Head of caudate nucleus (tissue), 42 donors: ENCODE measurements at places on chromosomes 5 and 9.

GRCh38 chr5:178356431-178356872 lies 123.8 kb upstream of the PHYKPL start:
- no peak for DNase-seq

- DNase-seq = no peak
These were observed 139.4 kb upstream of the ANKH start for GRCh38 chr5:15010936-15011335.

DNA sequence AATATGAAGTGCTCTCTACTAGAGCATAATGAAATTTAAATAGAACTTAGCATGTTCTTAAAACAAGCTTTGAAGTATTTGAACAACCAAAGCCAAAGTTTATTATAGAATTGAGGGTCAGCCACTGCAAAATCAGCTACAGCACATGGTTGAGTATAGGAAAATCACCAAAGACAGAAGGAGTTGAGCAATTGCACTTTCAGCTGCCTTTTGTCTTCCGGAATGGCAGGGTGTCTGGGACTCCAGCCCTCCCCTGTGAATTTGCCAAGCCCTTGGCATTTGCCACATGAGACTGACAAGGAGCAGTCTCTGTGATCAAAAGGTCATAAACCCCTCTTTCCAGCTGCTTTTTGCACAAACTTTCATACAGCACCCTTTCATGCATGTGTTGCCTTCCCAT lies 8.5 kb upstream of the LURAP1L start:
- DNase-seq = no peak

DNA sequence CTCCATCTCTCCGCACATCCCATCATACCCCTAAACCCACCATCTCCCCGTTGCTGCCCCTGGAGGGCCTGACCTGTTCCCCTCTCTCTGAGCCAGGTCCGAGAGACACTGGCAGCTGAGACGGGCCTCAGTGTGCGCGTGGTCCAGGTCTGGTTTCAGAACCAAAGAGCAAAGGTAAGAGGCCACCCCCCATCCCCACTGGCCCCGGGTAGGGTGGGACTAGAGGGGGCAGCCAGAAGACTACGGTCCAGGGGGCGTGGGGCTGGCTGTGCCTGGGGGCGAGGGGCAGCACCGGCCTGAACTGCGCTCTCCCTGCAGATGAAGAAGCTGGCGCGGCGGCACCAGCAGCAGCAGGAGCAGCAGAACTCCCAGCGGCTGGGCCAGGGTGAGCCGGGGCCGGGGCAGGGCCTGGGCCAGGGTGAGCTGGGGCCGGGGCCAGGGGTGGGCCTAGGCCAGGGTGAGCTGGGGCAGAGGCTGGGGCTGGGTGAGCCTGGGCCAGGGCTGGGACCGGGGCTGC lies 79.8 kb downstream of the LMX1B start:
- DNase-seq = no peak

DNA sequence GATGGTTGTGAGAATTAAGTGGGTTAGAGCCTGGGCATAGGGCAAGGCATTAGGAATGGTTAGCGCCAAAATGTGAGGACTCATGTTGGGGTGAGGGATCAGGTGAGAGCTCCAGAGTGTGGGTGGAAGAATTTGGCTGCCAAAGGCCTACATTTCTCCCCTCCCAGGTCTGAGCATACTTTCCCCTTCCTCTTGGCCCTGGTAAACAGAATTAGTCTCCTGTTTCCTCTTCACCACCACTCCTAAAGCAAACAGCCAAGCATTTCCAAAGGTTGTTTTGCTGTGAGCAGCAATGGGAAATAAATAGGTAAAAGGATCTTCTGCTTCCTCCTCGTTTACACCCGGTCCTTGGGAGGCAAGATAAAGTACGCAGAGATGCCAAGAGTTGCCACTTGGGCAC lies 132.5 kb downstream of the ZSWIM6 start:
- no peak for DNase-seq

GRCh38 chr9:7144265-7145046 lies 386.7 kb downstream of the KDM4C start:
- DNase-seq = no peak
